ENCODE measurements at places on chromosomes 16 and 17.

DNA sequence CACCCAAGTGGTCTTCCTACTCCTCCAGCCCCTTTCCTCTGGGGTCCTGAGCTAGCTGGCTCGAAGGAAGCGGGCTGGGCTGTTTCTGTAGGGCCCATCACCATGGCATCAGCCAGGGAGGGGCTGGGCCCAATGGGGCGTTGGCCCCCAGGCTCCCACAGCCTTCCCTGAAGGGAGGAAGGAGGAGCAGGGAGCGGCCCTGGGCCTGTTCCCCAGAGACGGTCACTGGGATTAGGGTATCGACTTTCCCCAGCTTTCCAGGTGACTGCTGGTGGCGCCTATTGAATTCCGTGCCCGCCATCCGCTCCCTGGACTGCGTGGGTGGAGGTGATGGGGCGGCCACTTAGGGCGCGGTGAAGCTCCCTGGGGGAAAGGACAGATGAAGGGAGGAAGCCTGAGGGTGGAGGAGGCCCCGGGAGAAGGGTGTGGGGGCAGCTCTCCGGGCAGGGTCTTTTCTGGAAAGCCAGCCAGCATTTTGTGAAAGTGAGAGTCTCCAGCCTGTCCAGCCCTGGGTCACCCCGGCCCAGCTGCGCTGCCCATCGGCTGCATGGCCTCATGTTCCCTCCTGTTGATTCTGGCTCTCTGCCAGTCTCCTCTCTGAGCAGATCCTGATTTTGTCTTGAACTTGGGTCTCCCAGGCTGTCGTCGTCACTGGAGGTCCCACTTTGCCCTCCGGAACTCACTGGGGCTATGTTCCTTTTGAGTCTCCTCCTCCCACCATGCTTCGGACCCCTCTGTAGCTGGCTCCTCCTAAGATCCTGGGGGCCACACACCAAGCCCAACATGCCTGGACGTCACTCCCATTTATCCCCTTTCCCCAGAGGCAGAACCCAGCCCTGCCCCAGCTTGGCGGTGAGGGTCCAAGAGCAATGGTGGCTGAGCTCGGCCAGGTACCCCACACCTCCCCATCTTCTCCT, 9.8 kb downstream of the NHERF1 start:
- DNase-seq: no peak

- DNase-seq: no peak
Observed at GRCh38 chr17:69593716-69594115, 179.2 kb downstream of the MAP2K6 start.

GRCh38 chr16:57069053-57069452, 23.3 kb upstream of the CPNE2 start:
- DNase-seq: no peak

GRCh38 chr17:17443173-17443572, 33.6 kb upstream of the MED9 start:
- DNase-seq: no peak

- DNase-seq: no peak
Observed at GRCh38 chr17:13749891-13750235, 148.1 kb upstream of the HS3ST3A1 start.

DNA sequence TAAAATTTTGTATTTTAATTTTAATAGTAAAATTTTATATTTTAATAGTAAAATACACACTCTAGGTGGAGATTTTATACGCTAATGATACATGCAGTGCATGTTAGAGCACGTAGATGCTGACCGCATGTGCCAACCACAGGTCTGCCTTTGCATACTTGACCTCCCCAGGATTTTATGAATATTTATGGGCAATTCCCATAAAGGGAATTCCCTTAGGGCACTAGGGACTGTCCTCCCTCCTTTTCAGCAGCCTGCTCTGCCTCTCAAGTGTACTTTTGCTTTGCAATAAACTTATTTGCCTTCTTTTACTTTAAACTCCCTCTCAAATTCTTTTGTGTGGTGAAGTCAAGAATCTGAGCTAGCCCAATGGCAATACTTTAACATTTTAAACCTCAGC, 217.7 kb upstream of the CDH8 start:
- no peak for DNase-seq

GRCh38 chr17:48568499-48569239, 9.5 kb downstream of the HOXB4 start:
- peak; percentile 26 for DNase-seq

DNA sequence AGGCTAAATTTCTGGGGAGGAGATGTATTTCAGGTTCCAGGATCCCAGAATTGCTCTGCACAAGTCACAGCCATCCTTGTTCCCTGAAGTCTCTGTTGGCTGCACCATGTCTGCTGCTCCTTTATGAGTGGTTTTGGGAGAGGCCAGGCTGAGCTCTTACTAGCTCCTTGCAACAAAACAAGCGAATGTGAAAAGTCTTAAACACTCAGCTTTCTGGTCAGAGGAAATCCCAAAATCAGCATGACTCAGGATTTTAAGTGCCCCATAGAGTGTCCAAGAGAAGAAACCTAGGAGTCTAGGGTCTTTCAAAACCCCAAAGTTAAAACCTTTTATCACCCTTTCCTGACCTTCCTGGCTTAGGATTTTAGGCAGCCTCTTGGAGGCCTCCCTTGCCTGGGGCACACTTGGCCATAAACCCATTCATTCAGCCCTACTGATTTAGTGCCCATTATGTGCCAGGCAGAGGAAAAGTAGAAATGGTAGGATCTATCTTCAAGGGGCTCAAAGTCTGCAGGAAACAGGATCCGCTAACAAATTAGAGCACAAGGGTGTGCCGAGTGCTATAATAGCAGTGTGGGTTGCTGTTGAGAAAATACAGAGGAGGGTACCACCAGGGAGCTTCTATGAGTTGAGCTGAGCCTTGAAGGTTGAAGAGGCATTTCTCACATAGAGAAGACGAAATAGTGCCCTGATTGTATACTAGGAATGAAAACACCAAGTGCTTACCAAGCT, 36.9 kb downstream of the SOST start:
- peak; percentile 34 for DNase-seq

GRCh38 chr17:80102664-80103448, 1.5 kb downstream of the GAA start:
- DNase-seq: no peak

GRCh38 chr17:79332011-79332554, 257.5 kb downstream of the ENGASE start:
- DNase-seq: no peak

DNA sequence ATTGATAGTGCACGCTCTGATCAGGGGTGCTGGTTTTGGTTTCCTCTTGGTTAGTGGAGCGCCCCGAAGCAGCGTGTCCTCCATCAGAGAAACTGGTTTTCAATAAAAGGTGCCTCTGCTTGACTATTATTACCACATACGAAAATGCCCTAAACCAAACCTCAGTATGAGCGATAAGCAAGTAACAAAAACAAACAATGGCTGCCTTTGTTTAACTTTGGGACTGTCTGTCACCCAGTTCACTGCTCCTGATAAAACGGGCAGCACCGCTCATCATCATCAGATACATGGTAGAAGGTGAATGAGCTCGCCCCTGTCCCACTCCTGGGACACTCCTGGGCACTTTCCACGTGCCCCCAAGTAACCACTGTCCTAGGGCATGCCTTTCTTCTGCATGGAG, 24.0 kb downstream of the DUSP14 start:
- no peak for DNase-seq

DNA sequence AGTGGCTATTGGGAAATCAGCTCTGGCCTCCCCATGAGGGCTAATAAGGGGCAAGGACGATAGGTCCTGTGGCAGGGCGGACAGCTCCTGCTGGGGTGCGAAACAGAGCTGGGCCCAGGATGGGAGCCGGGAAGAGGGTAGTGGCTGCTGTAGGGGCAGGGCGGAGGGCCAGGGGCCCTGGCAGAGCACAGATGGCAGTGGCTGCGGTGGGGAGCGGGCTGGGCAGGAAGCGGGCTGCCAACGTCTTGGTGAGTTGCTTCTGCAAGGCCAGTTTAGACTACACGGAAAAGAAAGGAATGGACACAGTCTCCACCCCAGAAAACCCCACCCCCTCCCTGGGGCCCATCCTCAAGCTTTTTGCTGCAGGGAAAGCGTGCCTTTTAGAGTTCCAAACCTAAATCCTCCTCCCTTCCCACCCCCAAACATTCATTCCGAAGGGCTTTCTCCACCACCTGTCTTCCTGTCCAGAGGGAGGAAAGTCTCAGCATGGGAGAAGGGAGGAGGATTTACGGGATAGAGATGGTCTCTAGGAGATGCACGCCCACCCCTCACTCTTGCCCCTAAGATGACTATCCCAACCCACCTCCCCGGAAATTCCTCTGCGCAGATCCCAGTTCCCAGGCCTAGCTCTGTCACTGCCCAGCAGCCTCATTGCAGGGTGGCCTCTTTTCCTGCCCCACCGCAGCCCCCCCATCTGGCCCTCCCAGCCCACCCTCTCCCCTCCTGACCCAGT, 7.1 kb downstream of the NKIRAS2 start:
- no peak for DNase-seq

- DNase-seq: no peak
Observed at GRCh38 chr16:66373667-66374066, 7.2 kb downstream of the CDH5 start.

DNA sequence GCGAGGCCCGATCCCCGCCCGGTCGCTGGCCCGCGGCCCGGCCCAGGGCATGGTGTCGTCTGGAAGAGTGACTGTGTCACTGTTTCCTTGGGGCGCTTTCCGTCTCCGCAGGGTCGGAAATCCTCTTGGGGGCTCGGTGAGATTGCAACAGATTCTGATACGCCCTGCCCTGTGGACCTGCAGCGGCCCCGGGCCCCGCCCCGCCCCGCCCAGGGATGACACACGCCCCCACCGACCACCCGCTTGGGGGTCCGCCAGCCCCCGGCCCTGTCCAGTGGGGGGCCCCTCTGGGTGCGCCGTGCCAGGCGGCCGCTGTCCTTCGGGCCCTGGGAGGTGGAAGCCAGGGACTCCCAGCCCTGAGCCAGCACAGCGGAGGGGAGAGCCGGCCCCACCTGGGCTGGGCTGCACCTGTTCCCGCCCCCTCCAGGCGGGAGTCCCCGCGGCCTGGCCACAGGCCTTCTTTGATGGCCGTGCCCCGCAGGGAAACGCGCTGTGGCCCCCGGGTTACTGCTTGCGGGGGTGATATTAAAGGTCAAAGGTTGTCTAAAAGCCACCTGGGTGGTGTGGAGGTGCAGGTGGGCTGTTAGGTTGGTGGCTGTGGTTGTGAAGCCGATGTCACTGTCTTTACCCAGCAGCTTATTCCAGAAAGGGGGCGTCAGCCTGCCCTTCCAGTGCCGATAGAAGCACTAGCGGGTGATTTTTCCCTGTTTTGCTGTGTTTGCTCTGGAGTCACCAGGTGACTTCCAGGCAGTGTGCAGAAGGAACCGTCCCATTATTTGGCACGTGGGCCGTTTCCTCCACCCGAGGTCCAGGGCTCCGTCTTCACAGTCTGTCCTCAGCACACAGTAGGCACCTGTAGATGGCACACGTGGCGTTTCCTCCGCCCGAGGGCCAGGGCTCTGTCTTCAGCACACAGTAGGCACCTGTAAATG, 752 bp downstream of the TBC1D24 start:
- DNase-seq: no peak

GRCh38 chr17:51711581-51711980, 446.9 kb downstream of the CA10 start:
- no peak for DNase-seq

- peak; percentile 55 for DNase-seq
Observed at GRCh38 chr16:15518381-15519351, 84.3 kb downstream of the BMERB1 start.

- no peak for DNase-seq
Observed at GRCh38 chr17:5621026-5621425, 36.7 kb upstream of the NLRP1 start.

GRCh38 chr16:84643674-84644073, 4.6 kb upstream of the KLHL36 start:
- DNase-seq: no peak

- DNase-seq: no peak
Observed at GRCh38 chr17:48228720-48229119, 121.2 kb downstream of the SNX11 start.

All from AG20443 (cell line).